OCI-M1 (cell line): ENCODE measurements at places on chromosomes 12 and 14.

DNA sequence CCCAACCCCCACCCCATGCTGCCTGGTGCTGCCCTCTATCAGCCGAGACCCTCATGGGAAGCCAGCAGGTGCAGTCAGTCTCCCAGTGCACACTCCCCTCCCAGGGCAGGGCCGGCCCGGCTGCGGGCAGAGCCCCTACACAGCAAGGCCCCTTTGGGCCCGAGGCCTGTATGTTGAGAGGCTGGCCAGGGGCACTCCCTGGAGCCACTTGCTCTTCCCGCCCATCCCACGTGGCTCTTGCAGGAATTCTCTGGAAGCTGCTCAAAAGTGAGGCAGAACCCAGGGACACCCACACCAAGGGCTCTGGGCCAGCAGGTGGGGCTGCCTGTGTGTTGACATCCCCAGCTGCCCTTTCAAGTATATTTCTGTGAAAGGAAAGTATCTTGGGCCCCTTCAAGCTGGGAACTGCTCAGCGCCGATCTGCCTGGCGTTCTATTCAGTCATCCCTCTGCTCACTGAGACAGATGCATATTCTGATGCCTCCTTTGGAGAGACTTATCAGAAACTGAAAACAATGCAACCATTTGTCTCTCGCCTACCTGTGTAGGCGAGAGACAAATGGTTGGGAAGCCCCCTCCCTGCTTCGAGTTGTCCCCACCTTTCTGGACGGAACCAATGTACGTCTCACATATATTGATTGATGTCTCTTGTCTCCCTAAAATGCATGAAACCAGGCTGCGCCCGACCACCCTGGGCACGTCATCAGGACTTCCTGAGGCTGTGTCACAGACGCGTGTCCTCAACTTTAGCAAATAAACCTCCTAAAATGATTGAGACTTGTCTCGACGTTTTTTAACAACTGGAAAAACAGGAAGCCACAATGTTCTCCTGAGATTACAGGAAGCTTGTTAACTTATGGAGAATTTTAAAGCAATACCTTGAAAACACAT, 6.0 kb downstream of the GPR132 start:
- DNase-seq, result no peak

DNA sequence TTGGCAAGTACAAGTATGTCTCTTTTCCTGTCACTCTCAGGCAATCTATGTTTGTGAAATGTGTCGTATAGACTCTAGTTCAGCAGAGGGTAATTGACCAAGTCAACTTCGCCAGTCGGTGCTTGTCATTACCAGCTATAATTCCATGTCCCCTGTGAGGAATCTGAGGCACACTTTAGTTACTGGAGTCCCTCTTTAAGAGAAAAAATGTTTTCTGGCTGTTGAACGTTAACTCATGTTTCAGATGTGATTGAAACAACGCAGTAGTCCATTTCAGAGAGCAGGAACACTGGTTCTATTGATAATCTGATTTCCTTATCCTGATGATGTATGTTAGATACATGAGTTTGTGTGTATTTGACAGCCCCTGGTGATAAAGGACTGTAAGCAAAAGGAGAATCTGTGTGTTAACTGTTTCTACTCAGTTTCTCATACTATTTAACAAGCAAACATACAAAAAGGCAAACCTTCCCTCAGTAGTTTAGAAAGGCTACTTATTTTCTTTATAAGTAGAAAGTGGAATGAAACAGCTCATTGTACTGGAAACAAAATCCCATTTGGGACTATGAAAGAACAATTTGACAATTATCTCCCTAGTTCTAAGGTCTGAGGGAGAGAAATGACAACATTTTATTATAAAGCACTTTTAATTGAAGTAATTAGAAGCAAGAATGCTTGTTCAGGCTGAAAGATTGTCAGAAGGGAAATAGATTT, 161.1 kb upstream of the TRHDE start:
- no peak for DNase-seq

GRCh38 chr14:87869619-87870583, 123.1 kb downstream of the GALC start:
- DNase-seq, result peak; percentile 25

GRCh38 chr14:29838752-29839151, 88.9 kb downstream of the PRKD1 start:
- DNase-seq, result no peak

DNA sequence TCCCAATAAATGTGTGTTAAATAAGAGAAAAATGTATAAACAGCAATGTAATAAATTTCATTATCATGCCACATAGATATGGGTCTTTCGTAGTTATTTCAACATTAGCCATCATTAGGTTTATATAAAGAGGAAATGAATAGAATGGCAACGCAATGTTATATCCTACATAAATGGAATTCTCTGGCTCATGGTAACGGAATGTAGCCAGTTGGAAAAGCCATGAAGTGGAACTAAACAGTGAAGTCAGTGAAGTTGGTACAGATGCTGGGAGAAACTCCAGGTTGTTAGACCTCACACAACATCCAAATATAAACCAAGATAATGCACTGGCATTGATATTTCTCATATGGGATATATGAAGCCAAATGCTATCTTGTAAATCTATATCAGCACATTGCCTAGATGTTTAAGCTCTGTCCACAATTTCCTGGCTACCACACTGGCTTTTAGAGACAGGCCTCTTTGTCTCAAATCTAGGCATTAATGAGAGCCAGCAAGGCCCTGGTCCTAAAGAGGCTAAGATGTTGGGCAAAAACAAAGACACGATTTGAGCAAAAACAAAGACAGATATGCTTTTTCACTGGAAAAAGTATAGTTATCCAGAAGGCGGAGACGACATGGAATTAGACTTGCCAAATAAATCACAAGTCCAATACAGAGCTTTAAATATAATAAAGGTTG, 861.0 kb downstream of the RPS29 start:
- DNase-seq, result no peak

DNA sequence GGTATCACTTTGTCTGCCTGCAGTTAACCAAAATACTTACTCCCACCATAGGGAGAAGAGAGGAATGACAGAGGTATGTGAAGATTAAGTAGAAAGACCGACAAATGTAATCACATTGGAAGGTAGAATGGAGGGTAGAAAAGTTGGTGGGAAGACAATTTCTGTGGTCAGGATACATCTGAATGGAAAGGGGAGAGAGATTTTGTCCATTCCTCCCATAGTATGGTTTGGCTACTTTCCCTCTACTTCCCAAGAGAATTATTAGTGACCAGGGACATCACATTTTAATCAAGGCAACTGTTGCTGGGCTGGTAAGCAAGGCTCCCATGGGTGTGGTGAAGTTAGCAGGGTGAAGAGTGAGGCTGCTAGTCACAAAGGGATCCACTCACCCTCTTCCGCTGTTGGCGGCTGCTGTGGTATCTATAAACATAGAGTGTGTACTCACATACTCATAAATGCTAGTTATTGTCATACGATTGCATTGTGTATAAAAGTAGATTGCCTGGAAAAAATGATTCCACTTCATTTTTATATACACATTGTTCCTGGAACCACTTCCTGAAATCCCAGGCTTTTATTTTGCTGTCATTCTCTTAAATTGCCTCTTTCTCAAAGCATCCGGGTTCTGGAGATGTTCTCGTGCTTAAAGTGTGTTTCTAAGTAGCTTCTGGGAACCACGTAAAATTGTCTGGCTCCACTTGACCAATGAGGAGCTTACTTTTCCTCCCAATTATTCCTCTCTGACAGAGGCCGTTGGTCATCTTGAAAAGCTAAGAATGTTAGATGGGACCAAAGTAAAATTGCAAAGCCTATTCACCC, 413.1 kb downstream of the ZFP36L1 start:
- no peak for DNase-seq
